HT1080 (cell line): ENCODE measurements at places on chromosomes 6 and 20.
A peak's percentile ranks its signal among the peaks of the same experiment; 100 is the strongest.

GRCh38 chr6:35742842-35743241 is 6.0 kb downstream of the ARMC12 start:
- DNase-seq, result no peak

DNA sequence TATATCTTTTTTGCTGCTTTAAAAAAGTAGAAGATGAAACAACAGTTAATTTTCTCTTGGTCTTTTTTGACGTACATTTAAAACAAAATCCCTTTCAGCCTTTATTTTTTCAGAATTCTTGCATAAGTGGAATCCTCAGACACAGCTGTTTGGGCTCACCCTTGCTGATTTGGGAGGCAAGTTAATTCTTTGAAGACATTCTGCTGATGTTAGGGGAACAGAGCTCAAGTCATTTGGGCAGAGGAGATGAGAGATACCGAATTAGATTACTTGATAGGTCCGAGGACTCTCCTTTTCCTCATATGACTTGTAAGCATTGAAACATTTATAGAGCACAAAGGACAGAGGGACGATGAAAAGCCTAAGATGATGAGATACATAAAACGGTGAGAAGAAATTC is 567.9 kb upstream of the CITED2 start:
- no peak for DNase-seq

GRCh38 chr6:52741872-52742271 is 21.4 kb downstream of the GSTA2 start:
- no peak for DNase-seq

GRCh38 chr6:109314313-109314712 is 68.0 kb downstream of the CD164 start:
- no peak for DNase-seq

DNA sequence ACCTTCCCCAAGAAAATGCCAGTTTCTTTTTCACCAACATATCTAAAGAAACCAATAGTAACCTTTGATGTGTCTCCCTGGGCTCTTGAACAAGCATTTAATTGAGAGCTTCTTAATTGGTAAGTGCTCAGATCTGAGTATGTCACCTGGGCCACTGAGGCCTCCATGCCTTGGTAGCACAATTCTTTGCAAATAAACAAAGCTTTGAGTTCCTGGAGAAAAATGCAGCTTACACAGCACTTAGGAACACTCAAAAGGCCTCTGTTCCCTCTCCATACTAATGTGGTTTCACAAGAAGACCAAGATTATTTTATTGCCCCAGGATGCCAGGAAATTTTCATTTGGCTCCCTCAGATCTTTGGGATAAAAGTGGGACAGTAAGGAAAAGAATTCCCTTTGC is 217.6 kb upstream of the CEP162 start:
- DNase-seq, result no peak

DNA sequence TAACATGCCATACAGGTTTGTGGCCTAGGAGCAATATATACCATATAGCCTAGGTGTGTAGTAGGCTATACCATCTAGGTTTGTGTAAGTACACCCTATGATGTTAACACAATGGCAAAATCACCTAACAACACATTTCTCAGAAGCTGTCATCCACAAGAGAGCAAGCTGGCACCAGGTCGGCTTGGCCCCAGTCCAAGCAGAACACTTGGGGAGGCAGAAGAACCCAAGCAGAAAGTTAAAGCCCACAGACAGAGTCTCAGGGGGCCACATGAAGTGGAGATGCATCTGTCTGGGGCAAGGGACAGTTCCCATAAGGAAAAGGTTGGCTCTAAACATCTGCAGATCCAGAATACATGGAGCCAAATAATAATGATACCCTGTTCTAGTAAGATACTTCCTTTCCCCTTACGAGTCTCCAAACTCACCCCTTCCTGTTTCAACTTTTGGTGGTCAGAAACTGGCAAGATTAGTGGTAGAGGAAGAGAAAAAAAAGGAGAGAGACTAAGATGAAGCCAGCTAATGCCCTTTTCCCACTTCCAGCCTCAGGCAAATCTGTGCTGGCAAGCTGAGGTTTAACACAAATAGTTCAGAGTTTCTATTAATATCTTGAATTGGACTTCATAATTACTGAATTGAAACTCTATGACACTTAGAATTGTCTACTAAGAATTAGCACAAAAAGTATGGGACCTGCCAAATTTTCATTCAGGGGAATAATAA is 29.5 kb downstream of the TCF21 start:
- DNase-seq, result peak; percentile 20

GRCh38 chr6:32149092-32149755 is 2.5 kb downstream of the PRRT1 start:
- no peak for DNase-seq

DNA sequence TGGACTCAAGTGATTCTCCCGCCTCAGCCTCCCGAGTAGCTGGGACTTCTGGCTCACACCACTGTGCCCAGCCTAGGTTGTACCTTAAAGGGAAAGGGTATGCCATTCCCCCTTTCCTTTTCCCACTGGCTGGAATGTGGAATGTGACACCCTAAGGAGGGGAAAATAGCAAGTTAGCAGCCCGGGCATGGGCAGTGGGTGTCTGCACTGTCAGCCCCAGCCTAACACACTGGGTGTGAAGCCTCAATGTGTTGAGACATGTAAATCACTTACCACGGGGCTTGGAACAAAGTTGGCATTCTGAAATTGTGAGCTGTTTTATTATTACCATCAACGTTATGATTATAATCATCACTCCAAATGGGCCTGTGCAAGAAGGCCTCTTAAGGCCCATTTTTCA is 80.8 kb upstream of the PTPN1 start:
- no peak for DNase-seq
